Stimulated activated CD8-positive, alpha-beta memory T cell treated with anti-CD3 and anti-CD28 coated beads, Interleukin-7, amount 100 ng/mL, for 1 hour (primary cell): ENCODE measurements at places on chromosomes 6 and 20.

DNA sequence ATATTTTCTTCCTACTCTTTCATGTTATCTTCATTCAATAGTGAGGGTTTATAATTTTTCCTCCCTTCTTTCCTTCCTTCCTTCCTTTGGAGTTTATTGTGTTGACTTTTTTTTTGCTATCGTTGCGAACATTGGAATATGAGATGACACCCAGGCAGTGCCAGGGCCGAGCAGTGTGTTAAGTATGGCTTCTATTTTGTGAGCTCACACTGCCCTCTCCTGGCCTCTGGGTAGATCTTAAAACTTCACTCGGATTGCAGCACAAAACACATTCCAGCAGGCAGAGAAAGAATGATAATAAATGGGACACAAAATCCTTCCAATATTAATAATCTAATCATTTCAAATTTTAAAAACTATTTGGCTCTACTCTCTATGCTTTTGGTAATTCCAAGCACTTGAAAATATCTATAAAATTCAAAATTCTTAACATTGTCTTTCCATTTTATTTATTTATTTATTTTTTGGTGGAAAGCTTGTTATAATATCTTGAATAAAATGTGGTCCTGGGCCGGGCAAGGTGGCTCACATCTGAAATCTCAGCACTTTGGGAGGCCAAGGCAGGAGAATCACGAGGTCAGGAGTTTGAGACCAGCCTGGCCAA is 147.4 kb upstream of the OLIG3 start:
- DNase-seq = peak; percentile 20

DNA sequence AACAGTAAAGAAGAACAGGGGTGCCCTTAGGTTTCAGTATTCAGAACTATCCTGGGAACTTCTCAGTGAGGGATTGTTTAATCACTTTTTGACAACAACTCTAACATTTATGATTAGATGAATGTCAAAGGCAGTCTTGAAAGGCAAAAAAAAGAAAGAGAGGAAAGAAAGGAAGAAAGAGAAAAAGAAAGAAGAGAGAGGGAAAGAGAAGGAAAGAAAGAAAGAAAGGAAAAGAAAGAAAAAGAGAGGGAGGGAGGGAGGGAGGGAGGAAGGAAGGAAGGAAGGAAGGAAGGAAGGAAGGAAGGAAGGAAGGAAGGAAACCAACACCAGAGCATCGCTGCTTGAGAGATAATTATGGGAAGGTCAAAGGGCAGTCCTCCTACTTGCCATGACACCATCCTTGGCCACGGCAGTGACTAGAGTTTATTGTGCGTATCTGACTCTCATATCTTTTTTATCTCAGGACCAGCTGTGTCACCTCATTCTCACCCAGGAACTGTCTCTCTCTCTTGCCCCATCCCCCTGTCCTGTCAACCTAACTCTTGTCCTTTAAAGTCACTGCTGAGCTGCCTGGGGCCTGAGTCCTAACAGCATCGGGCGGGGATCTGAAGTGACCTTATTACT is 96.8 kb upstream of the ATXN1 start:
- no peak for DNase-seq

DNA sequence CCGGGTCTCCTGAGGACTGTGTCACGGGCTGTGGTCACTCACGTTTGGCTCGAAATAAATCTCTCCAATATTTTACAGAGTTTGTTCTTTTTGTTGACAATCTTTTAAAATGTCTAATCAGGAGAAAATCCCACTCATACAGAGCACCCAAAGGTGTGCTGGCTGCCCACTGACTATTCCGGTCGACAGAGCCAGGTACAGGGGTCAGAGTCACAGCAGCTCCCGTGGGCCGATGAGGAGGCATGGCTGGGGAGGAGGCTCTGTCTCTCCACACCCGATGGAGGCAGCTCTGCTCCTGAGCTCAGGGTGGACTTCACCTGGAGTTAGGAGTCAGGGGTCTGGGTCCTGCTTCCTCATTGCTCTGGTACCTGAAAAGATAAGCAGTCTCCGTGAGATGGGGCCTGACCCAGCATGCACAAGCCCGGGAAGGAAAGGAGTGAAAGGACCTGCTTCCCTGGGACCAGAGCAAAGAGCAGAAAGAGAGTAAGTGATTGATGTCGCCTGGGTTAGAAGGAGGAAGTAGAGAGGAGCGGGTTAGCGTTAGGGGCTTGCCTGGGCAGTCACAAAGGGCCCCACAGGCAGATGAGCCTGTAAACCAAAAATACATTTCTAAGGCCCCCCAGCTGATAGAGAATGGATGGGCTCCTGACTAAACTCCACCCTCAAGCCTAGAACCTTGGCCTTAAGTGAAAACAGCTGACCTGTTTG is 53.5 kb upstream of the UNC93A start:
- no peak for DNase-seq

- DNase-seq = no peak
These were observed 68.7 kb downstream of the TXNDC5 start for GRCh38 chr6:7841781-7842468.

DNA sequence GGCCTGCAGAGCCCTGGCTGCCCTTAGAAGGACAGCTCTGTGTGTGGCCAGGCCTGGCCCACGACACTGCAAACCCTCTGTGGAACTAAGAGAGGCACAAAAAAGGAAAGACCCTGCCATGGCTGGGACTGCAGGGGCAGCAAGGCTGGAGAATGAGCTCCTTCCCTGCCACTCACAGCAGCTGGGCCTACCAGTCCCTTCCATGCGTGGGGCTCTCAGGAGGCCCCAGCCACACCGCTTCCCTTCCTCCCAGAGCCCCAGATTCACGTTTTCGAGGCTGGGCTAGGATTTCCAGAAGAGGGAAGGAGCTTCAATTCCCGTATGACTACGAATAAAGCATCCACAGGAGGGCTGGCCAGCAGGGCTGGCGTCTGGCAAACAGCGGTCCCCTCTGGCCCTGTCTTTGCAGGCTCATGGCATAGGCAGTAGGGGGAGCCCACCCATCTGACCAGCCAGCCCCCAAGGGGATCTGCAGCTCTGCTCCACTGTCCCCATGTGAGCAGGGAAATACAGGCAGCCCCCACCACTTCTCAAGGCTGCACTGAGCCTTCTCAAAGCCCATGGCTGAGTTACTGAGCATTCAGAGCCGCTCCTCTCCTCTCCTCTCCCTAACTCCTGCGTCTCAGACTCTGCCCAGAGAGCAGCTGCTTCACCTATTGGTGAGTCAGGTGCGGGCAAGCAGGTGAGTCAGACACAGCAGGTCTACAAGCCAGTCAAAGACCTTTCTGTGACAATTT is 53.1 kb downstream of the NINL start:
- DNase-seq = no peak

DNA sequence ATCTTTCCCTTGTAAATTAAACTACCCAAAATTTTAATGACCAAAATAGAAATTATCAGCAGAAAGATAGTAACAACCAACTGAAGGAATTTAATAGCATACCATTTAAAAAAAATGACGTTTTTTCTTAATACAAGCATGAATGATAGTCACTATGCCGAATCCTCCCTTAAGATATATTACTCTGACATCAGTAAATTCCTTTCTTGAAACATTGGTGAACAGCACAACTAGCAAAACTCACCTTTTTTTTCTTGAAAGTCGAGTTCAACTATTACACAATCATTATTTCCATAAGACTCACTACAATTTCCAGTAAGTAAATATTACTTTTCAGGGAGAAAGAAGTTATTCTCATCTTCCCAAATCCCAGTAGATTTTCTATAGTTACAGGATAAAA is 433.2 kb downstream of the GRIK2 start:
- DNase-seq = no peak

- DNase-seq = no peak
These were observed 21.0 kb upstream of the PDE7B start for GRCh38 chr6:135830452-135830881.

- DNase-seq = no peak
These were observed 46.8 kb upstream of the UNC93A start for GRCh38 chr6:167244064-167244960.

GRCh38 chr6:20706939-20707485 is 172.8 kb downstream of the CDKAL1 start:
- no peak for DNase-seq

DNA sequence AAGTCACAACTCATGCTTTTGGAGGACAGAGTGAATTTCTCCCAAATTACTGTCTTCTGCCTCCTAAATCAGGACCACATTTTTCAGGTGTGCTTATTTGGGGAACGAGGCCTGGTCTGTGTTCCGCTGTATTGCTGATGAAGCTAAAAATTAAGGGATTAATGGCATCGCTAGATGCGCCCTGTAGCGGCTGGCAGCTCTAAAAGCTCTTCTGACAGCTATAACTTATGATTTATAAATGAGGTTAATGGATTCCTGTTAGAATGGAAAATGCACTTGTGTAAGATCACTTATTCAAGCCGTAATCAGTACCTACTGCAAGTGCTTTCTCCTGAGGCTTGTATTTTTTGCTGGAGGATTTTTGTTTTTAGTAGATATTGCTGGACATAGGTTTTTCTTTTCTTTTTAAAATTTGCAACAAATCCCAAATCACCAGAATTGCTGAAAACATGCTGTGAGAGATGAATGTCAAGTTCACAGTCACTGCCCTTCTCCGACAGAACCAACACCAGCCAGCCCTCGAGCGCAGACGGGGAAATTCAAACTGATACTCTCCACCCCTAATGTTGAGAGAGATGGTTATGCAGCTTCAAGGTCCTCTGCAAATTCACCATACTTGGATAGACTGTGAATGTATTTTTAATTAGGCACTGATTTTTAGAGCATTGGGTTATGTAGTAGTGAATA is 49.1 kb downstream of the AKAP12 start:
- DNase-seq = no peak

GRCh38 chr6:17032988-17033634 is 68.7 kb upstream of the STMND1 start:
- DNase-seq = no peak

GRCh38 chr6:14501240-14501639 is 383.7 kb downstream of the CD83 start:
- DNase-seq = no peak

GRCh38 chr6:155850408-155850841 is 394.8 kb upstream of the NOX3 start:
- no peak for DNase-seq

GRCh38 chr6:130932921-130933320 is 105.7 kb downstream of the SMLR1 start:
- DNase-seq = no peak

DNA sequence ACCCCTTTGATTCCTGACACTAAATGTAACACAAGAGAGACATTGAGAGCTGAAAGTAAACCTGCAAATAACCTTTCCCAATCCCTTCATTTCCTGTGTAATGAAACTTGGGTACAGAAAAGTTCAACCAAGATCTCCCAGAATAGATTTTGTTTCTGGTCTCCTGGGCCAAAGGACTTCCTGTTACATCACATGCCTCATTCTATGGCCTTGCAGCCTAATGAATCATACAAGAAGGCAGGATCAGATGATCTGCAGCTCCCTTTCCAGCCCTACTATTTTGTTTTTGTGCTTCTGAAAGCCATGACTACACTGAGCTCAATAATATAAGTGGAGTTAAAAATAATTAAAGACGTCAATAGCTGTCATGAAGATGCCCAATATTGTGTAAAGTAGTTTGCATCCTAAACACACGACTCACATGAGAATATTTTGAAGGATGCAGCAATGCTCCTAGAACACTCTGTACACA is 73.4 kb upstream of the NOX3 start:
- DNase-seq = no peak

- DNase-seq = no peak
These were observed 14.8 kb upstream of the MTG2 start for GRCh38 chr20:62168061-62168460.

DNA sequence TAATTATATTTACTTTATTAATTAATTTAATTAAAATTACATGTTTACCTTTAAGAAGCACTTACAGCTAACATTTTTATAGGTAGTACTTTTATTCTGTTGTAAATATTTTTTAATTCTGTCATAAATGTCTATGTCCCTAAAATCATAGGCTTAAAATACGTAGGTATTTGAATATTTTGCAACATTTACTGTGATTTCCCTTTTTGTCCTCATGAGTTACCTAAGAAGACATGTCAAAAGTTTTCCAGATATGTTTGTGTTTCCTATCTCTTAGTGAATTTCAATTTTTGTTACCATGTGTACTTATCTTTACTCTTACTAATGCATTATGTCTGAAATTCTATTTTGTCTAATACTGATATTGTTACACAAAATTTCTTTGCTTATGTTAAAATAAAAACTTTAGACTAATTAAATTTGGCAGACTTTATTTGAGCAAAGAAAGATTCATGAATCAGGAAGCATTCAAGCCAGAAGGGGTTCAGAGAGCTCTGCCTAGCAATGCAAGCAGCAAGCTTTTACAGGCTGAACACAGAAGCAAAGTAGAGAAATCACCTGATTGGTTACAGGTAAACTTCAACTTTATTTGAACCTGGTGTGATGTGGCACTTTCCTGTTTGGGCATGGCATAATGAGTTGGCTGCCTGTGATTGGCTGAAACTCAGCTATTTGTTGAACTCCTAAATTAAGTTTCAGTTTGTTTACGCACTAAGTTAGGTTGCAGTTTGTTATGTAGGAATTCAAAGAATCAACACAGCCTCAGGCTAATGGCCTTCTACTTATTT is 123.2 kb upstream of the TMEM170B start:
- DNase-seq = no peak

DNA sequence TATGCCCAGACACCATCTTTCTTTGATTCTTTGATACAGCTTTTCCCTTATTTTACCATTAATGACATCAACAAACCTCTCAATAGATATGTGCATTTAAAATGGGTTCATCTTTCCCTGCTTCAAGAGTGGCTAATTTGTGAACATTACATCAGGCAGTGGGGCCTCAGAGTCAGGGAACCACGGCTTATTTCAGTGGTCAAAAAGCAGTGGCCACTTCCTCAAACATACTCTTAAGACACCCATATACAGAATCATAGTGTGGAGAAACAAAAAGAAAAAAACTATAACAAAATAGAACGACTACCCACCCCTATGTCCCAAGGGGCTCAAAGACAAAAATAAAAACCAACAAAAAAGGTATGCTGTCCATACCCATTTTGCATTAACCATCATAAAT is 12.9 kb downstream of the SALL4 start:
- DNase-seq = no peak

- DNase-seq = no peak
These were observed 87.1 kb upstream of the NT5E start for GRCh38 chr6:85362652-85363310.

DNA sequence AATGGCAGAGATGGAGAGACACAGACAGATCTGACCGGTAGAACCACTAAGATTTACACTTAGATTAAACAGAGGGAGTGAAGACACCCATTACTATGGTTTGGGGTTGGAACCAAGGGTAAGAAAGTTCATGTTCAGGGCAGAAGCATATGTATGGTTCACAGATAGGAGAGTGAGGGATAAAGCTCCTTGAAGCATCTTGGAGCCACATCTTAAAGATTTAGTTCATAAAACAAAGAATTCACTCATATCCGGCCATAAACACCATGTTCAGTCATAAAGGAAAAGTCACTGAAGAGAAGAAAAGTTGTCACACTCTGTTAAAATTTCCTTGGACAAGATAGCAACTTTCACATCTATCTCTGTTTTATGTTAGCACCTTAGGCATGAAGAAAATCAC is 18.0 kb downstream of the STX7 start:
- DNase-seq = no peak

DNA sequence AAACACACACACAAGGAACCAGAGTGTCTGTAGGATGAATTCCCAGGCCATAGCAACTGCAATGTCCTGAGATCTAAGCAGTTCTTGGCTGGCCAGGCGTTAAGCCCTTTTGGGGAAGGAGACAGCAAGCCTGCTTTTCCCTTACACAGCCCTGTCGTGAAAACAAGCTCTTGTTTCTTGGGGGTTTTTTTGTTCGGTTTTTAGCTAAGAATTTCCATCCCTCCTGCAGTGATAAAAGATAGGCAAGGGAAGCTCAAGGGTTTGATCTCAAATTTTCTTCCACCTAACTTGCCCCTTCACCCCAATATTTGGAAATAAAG is 1.5 kb downstream of the TNFRSF21 start:
- DNase-seq = no peak
